ENCODE measurements at places on chromosomes 13 and 19.

DNA sequence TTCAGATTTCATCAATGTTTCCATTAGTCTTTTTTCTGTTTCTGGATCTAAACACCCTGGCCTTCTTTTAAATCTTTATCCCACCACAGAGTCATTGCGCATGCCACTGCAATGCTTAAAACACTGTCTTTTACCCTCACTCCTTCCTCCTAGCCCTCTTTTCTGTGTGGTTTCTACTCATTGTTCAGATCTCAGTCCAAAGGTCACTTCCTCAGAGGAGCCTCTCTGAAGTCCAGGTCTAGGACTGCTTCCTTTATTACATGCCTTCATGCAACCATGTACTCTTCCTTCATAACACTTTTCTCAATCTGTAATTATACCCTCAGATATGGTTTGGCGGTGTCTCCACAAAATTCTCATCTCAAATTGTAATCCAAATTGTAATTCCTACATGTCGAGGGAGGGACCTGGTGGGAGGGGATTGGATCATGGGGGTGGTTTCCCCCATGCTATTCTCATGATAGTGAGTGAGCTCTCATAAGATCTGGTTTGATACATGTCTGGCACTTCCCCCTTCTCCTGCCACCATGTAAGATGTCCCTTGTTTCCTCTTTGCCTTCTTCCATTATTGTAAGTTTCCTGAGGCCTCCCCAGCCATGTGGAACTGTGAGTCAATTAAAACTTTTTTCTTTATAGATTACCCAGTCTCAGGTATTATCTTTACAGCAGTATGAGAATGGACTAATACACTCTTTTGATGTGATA lies 808.9 kb downstream of the DIAPH3 start:
- DNase-seq: no peak

- DNase-seq: no peak
Observed at GRCh38 chr13:97658556-97658955, 224.6 kb downstream of the RAP2A start.

DNA sequence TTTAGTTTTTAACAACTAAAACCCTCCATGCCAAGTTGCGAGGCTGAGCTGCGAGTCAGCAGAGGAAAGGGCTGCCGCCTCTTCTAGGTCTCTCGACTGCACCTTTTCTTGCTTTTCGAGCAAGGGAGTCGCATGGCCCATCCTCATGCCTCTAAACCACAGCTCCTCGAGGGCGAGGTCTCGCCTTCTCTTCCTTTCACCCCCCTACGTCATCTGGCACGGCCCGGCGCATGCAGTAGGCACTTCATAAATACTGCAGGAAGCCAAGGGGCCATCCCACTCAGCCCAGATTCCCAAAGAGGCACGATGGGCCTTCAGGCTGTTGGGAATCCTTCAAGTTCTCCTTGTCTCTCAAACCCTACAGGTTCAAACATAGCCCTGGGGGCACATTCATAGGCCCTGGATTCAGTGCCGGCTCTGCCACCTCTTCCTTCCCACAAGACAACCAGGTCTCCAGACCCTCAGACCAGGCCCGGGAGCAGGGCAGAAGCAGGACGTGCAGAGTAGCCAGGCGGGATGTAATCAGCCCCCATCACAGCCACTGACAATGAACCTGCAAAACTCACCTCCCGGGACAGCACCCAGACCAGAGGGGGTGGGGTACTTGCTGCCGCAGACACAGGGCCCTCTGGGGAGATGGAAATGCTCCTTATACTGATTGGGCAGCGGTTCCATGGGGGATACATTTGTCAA lies 41.7 kb downstream of the GGACT start:
- DNase-seq: no peak

DNA sequence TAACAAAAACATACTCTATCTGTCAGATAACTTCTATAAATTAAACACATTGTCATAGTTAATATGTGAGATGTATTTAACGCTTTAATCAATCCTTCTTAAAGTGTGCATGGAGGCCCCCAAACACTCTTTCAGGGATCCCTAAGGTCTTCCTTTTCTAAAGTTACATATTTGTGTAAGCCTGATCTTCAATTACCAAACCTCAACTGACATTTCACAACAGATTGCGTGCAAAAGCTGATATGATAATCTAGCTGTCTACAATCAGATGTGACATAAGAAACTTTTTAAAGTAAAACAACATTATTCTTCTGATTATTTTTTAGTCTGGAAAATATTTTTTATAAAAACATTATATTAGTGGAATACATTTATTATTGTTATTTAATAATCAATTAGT lies 1850.4 kb downstream of the OLFM4 start:
- no peak for DNase-seq

DNA sequence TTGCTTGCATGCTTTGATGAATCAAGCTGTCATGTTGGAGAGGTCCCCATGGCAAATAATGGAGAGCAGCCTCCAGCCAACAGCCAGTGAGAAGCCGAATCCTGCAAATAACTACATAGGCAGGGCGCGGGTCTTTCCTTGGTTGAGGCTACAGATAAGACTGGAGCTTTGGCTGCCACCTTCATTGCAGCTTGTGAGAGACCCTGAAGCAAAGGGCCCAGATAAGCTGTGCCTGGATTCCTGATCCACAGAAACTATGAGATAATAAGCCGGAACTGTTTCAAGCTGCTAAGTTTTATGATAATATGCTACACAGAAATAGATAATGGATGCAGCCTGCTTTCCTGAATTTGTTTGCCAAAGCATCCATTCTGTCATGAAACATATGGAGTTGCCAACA lies 257.0 kb downstream of the HS6ST3 start:
- DNase-seq: no peak

Data from activated T-helper 1 cell treated with anti-CD3 and anti-CD28 coated beads, Interleukin-2, amount 50 U/mL, for 16 hours (primary cell).